ENCODE measurements at places on chromosomes 11 and 22.

DNA sequence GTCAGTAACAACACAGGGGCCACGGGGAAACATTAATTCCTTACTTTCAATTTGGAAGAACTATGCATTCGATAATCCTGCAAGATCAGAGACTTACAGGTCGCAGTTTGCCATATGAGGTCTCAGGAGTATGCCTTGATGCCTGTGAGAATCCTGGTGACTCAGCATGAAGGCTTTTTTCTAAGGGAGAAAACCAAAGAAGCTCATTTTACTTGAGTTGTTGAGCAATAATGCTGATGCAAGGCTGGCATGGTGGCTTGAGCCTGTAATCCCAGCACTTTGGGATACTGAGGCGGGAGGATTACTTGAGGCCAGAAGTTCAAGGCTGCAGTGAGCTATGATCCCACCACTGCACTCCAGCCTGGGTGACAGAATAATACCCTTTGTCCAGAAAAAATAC lies 26.6 kb downstream of the ATG16L2 start:
- DNase-seq = no peak

DNA sequence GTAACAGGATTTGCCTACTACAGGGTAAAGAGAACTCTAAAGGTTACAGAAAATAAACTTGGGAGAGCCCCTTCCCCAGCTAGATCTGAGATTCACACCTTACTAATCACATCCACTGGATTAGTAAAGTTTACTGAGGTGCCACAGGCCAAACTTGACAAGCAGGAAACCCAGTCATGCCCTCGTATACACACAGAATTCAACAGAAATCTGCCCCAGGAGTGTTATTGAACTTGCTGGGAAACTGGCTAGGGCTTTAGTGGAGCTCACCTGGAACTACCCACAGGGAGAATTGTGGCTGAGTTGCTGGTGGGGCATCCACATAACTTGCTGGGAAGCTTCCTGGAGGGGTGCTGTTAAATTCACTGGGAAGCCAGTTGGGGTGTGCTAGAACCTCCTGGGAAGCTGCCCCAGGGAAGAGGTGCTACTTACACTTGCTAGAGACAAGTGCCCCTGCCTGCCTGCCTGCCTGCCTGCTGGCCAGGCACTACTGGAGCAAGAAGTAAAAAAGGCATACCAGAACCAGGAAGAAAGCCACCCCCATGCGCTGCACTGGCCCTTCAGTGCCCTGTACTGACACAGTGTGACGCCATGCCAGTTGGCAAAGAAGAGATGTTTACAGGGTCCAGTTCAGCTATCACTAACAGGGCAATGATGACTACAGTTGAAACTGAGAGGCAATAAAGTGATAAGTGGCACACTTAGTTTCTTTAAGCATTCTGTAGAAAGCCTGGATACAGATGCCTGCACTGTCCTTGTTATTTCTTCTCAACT lies 106.5 kb downstream of the ALX4 start:
- no peak for DNase-seq

DNA sequence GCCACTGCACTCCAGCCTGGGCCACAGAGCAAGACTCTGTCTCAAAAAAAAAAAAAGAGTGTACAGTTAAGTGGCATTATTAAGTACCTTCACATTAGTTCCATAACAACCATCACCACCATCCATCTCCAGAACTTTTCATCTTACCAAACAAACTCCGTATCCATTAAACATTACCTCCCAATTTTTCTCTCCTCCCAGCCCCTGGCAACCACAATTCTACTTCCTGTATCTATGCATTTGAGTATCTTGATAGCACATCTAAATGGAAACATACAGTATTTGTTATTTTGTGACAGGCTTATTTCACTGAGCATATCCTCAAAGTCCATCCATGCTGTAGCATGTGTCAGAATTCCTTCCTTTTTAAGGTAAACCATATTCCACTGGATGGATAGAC lies 46.8 kb downstream of the DGCR2 start:
- DNase-seq = no peak

DNA sequence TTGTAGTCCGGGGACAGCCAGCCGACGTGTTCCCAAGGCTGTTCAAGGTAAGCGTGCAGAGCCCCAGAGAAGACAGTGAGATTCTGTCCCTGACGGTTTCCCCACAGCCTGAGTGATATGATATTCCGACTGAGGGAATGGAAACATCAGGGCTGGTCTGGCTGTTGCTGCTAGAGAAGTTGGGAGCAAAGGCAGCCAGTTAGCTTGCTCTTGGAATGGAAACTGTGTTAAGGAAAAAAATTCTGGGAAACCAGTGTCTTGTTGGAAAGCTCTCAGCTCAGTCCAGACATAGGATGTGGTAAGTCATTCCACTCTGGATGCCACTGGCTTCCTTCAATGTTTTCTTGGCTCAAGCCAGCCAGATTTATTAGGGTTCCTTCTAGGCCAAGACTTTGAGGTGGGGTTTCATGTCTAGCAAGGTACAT lies 8.8 kb downstream of the CRY2 start:
- DNase-seq = no peak

- no peak for DNase-seq
Measured at GRCh38 chr22:28894334-28894733, 11.0 kb downstream of the ZNRF3 start.
